SK-N-DZ (cell line): ENCODE measurements at places on chromosomes 13 and 19.

GRCh38 chr19:35184884-35185283 is 30.3 kb downstream of the FXYD5 start:
- DNase-seq: no peak

- no peak for DNase-seq
Measured at GRCh38 chr13:99974296-99974938, 2.9 kb upstream of the ZIC5 start.

DNA sequence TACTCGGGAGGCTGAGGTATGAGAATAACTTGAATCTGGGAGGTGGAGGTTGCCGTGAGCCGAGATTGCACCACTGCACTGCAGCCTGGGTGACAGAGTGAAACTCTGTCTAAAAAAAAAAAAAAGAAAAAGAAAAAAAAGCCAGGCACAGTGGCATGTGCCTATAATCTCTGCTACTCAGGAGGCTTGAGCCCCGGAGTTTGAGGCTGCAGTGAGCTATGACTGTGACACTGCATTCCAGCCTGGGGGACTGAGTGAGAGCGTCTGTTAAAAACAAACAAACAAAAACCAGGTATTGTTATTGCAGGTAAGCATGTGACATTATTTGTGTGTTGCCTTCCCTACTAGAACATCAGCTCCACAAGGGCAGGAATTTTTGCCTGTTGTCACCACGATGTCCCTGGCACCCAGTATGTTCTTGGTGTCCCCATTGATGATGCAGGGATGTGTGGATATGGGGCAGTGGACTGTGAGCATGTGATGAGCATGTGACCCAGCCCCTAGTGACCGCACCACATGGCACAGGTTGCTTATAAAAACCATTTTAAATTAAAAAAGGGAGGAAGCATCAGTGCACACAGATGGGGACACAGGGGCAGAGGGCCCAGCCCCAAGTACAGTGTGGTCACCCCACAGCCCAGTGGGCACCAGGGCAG is 1.6 kb upstream of the KANK2 start:
- no peak for DNase-seq

- no peak for DNase-seq
Measured at GRCh38 chr13:50733392-50733791, 110.1 kb downstream of the DLEU7 start.

- DNase-seq: no peak
Measured at GRCh38 chr19:55676889-55677505, 2.0 kb downstream of the EPN1 start.

- DNase-seq: no peak
Measured at GRCh38 chr13:54563286-54563685, 1534.7 kb downstream of the OLFM4 start.

DNA sequence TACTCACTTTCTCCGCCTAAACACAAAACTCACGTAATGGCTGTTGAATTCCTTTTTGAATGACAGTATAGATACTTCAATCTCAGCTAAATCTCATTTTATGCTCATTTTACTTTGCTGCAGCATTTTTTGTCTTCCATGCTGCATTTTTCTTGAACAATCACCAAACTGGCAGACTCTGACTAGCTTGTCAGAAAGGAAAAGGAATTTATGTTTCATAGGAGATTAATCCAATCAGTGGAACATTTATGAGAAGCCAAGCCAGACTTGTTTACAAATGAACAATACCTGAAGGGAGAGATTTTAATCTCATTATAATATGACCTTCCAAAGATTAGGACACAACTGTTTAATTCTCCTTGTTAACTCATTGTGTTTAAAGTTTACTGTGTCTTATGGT is 1044.3 kb downstream of the DIAPH3 start:
- no peak for DNase-seq

DNA sequence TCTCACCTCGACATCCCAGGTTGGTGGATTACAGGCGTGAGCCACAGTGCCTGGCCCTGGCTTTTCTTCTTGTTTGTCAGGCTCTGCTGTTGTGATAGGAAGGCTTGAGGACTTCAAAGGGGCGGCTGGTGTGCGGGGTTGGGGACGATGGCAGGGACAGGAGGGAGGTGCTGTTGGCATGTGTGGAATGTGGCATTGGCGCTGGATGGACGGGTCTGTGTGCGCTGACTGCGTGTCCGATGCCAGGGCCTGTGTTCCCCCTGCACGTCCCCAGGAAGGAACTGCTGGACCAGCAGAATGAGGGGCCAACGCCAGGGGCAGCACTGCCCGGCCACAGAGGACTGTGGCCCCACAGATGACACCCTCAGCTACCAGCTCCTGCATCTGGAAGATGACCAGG is 12.7 kb upstream of the PTBP1 start:
- no peak for DNase-seq

- no peak for DNase-seq
Measured at GRCh38 chr19:35295792-35296462, 4.0 kb downstream of the MAG start.

DNA sequence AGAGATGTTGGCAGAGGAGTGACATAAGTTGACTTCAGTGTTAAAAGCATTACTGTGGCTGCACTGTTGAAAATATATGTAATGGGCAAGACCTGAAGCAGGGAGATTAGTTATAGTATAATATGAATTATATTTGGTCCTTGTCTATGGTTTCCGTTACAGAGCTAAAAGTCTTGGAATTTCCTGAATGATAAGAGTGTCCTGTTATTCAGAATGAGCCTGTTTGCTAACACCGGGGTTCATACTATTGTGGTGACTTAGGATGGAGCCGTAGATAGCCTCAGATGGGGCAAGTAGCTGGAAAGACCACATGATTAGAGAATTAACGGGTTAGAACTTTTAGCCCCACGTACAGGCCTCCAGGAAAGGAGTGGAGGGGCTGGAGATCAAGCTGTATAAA is 5.7 kb downstream of the USPL1 start:
- no peak for DNase-seq

DNA sequence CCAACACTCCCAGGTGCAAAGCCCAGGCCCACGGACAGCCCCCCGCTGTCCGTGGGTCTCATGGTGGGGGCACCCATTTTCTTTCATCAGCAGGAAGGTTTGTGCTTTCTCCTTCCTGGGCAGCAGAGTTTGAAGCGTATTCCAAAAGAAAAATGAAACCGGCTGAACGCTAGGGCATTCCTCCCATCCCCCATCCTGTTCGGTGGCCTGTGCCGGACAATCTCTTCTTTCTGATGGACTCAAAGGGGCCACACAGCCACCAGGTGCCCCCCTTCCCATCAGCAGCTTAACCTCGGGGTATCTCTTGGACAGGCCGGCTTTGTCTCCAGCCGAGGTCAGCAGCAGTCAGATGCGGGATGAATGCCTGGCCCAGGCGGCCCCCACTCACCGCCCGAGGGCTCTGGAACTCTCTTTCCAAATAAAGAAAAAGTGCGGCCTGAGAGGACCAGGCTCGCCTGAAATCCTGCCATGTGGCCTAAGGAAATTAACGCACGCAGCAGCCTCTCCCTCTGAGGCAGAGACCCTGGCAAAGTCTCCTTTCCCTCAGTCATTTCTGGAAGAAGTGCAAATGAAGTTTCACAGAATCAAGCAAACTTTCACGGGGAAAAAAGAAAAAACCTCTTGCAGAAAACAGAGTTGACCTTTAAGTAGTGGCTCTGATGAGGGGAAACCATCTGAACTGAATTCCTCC is 67.8 kb downstream of the RASA3 start:
- no peak for DNase-seq

- no peak for DNase-seq
Measured at GRCh38 chr19:13281567-13282291, 131.5 kb downstream of the IER2 start.

GRCh38 chr13:49927755-49928154 is 8.4 kb downstream of the SPRYD7 start:
- no peak for DNase-seq

DNA sequence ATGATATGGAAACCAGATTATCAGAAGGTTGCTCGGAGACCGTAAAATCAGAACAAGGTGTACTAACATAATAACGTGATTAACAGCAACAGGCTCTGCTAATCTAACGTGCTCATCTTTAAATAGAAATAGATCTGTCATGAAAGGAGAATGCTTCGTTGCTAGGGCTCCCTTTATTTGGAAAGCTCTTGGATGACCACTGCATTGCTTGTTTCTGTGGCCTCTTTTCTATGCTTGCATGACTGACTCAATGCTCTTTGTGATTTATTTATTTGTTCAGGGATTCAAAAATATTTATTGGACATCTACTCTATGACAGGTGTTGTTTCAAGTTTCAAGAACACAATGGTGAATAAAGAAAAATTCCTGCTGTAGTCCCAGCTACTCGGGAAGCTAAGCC is 22.3 kb upstream of the ZDHHC20 start:
- DNase-seq: no peak

DNA sequence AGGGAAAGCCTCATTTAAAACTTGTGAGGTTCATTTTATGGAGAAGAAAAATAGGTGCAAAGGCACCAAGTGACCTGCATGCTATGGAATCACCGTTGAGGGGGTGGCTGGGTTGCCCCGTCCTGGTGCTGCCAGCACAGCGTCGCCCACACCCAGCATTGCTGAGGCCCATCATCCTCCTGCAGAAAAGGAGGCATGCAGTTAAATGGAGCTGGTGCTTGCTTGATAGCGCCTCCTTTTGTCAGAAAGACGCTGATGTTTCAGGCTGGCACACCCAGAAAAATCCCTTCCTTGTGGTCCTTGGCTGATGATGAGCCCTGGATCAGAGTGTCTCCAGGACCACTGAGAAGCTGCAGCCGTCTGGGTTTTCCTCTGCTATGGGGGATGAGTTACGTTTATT is 36.9 kb downstream of the DHRS12 start:
- DNase-seq: no peak
